ENCODE measurements at places on chromosomes 2 and 18.

DNA sequence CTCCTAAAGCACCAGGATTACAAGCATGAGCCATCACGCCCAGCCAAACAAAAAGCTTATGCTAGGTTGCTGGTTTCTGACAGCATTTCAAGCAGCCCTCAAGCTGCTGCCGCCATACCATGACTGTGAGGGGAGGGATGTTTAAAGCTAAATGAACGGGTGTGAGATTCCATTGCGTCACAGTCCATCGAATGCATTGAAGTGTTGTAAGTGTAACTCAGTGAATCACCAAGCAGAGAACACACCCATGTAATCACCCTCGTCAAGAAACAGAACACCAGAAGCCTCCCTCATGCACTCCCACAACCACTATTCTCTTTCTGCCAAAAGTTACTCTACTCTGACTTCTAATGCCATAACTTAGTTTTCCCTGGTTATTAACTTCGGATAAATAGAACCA, 32.8 kb upstream of the MC5R start:
- DNase-seq: no peak

DNA sequence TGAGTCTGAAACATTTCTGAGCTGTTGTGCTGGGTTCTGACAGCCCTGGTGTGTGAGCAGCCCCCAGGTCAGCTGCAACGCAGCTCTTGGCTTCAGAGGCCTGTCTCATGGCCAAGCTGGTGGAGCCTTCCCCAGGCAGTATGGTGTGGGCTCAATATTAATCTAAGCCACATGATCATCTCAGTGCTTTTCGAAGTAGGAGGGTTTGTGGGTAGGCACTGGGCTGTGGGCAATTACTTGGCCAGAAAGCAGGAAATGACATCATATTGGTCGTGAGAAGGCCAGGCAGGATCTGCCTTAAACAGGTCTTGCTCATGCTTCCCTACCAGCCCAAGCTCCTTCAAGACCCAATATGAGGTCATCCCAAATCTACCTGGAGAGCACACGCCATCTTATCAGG, 26.9 kb downstream of the LOXHD1 start:
- no peak for DNase-seq

DNA sequence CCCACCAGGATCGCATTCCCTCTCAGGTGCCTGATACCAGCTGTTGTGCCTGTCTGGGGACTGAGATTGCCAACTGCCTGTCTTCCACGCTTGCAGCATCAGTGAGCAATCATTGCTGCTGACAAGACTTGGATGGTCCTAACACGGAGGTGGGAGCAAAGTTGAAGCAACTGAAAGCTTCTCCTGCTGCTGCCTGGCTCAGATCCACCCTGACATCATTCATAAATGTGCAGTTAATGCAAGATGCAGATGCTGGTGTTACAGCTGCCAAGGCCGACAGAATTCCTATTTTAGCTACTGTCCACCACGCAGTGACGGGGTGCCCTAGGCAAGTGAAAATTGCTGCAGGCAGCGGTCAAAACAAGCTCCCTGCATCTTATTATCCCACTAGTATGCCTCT, 131.4 kb downstream of the VWC2L start:
- DNase-seq: no peak

GRCh38 chr2:133390156-133390555, 178.1 kb downstream of the NCKAP5 start:
- no peak for DNase-seq

GRCh38 chr2:102418421-102418961, 4.5 kb upstream of the IL18RAP start:
- no peak for DNase-seq

DNA sequence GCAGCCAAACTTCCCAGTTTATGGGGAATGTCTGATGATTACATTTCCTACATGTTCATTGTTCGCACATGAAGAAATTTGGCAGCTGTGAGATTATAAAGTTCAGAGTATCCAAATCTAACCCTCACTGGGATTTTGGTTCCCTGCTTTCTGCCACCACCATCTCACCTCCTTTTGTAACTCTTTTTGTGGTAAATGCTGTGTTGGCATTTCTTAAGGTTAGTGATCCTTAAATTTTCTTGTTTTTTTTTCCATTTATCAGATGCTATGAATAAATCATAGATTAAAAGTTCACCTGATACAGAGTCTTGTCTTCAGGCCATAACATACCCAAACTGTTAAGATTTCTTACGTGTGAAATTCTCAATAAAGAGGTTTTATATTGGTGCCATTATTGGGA, 8.5 kb upstream of the TBR1 start:
- DNase-seq: no peak

DNA sequence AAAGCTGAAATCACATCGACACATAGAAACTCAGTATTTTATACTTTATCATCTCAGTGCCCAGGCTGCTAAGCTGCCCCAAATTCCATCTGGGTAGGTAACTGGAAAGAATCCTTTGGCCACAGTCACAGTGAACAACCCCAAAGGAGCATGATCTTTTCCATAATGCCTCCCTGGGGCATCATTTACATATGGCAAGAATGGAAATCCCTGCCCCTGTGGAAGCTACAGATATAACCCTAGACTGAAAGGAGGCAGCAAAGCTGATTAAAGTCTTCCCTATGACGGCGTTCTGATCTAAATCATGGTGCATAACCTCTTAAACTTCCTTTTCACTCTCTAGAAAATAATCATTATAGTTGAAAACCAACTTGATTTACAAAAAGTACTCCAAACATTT, 41.5 kb downstream of the MAP3K19 start:
- DNase-seq: no peak

GRCh38 chr18:48027401-48027963, 97.0 kb upstream of the SMAD2 start:
- no peak for DNase-seq

DNA sequence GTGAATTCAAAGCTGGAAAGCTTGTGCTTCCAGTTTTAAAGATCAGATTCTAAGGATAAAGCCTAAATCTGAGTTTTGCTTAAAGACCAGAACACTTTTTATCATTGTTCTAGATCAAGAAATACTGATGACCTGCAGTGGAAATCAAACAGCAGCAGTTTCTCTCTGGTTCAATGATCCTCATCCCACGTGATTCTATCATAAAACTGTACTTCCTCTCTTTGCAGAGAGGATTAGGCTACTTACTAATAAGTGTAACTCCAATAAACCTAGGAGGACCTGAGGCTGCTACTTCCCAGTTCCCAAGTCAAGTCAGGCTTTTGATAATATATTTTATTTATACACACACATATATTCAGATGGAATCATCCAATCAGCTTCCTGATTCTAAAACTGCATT, 81.9 kb downstream of the TCF4 start:
- DNase-seq: no peak

DNA sequence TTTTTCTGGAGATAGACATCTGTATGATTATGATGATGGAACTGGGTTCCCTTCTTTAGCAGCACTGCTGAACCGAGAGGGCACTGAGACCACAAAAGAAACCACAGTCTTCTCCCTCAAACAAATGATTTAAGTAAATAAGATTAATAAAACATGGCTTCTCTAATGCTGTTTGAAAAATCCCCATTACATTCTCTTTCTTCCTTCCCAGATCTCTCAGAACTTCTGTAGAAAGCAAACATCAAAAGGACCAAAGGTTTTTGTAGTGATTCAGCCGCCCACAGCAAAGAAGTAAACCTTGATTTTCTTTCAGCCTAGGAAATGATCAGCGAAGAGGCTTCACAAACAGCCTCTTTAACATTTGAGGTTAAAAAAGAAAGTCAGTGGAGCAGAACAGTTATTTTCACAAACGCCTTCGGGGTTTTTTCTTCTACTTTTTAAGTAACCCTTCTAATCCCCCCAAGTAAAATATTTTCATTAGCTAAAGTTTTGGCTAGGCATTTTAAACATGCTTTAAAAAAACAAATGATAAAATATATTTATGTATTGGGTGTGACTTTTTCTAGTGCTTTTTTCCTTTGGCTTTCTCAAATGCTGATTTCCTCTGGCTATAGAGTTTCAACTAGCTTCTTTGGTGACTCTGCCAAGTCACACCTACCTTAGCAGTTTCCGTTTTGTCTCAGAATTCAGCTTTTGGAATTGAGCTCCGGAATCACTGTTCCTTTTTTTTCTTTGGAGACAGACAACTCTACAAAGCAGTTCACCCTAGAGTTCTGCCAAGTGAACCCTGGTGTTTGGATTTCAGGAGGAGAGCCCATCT, 89.6 kb downstream of the UPP2 start:
- DNase-seq: no peak

DNA sequence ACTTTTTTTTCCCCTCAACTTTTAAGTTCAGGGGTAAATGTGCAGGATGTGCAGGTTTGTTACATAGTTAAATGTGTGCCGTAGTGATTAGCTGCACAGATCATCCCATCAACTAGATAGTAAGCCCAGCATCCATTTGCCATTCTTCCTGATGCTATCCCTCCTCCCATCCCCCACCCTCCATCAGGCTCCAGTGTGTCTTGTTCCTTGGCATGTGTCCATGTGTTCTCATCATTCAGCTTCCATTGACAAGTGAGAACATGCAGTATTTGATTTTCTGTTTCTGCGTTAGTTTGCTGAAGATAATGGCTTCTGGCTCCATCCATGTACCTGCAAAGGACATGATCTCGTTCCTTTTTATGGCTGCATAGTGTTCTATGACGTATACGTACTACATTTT, 47.2 kb upstream of the STON1 start:
- DNase-seq: no peak

DNA sequence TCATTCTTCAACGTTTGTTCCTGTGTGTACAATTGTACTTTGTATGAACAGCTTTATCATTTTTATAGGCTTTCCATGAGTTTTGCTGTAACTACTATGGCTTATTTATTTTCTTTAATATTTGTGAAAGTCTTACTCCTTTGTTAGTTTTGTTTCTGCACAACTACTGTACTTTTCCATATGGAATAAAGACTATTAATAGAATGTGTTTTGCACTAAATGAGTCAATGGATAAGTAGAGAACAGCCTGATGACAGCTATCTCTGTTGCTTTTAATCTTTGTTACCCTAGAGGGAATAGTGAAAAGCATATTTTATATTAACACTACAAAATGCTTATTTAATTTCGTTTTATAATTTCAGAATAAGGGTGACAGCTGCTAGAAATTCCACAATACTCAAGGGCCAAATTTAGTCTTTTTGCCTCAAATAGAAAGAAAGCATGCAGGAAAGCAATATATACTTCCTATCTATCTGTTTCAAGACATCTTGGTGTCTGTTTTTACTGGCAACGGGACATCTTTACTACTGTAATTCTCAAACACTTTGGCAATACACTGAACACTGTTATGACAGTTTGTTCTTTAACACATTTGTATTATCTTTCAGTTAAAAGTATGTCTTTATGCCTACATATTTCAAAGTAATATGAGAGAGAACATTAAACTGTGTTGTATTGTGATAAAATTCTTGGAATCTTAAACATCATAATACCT, 53.9 kb downstream of the WDSUB1 start:
- no peak for DNase-seq

DNA sequence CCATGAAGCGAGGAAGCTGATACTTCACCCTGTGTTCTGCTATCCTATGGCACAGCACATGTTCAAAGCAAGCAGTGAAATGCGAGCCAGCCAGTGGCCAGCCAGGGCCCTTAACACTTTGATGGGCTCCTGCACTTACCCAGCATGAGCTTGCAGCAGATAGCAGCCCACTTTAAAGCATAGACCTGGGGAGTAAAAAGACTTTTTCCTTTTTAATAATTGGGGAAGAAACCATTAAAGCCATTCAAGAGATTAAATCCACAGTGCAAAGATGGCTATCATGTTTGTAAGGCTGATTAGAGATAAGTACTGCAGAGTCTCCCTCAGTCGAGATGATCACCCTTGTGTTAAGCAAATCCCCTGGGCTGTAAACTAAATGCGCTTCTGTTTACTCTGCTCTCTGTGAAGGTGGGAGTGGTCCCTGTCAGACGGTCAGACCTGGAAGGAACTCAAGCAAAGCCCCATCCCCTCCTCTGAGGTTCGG, 15.7 kb downstream of the CCBE1 start:
- DNase-seq: no peak

DNA sequence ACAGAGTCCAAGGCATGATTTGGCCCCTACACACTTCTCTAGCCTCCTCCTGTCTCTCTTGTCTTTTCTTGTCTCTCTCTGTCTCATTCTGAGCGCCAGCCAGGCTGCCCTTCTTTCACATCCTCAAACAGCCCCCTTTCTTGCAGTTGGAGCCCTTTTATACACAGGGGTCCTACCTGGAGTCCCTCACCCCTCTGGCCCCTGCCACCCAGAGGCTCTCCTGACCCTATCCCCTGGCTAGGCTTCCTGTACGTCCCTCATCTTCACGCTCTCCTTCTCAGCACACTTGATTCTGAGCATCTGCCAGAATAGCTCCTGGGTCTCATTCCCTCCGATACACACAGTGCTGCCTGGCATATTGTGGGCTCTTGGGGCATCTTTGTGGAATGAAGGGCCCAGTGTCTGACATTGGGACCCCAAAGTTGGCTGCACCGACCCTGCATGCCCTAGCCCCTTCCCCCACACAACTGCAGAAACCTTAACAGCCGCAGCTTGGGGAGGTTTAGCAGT, 261.9 kb downstream of the DYSF start:
- no peak for DNase-seq

DNA sequence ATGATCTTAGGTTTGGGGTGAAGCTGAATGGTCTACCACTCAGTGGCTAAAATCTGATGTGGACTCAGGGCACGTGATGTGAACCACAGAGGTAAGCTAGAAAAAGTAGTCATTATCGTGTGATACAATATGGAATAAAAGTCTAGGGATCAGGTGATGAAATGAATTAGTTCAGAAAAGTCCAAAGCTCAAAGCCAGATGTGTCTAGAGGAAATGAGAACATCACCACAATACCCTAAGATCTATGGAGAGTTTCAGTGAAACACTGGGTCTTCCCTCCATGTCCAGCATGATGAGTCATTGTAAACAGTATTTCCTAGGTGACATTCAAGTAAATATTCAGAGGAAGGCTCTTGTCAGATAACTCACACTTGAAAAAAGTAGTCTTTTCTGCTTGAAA, 1257.4 kb upstream of the ZEB2 start:
- no peak for DNase-seq

GRCh38 chr2:137950238-137950637, 14.0 kb upstream of the HNMT start:
- no peak for DNase-seq

- no peak for DNase-seq
Observed at GRCh38 chr2:215882689-215883088, 130.7 kb downstream of the MREG start.

- DNase-seq: no peak
Observed at GRCh38 chr2:156526950-156527636, 90.9 kb downstream of the GPD2 start.

DNA sequence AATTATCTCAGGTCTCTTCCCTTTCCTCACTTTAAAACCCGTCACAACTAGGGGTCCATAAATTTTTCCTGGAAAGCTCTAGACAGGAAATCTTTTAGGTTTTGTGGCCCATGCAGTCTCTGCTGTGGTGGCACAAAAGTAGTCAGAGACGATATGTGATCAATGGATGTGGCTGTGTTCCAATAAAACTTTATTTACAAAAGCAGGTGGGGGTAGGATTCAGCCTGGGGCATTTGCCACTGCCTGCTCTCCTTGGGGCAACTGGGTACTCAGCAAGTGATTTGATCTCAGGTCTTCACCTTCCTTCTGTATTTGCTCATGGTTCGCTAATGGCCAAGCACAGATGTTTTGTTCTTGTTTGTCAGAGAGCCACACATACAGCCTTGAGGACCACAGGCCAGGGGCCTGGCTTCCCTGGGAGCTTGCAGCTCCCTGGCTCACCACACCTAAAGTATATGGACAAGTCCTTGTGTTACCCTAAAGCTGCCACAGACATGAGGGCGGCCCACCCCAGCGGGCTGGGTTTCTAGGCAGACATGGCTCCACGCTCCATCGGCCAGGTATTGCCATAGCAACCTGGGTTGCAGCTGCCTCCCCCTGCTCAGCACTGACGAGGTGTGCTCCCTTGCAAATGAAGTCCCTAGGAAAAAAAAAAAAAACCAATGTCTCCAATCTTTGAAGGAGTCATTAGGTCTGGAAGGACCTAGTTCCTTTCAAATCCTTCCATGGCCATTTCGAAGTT, 89.7 kb upstream of the YWHAQ start:
- DNase-seq: no peak
